Activated T-cell treated with anti-CD3 and anti-CD28 coated beads, Interleukin-2, amount 50 U/mL, for 4 hours (primary cell): ENCODE measurements at places on chromosomes 12 and 14. TPM values are rescaled to one million over a fixed set of nuclear protein-coding genes. Genes with fewer than 3 reads are reported as not detected.
A peak's percentile ranks its signal among the peaks of the same experiment; 100 is the strongest.

KLRF1 gene
- total RNA-seq, result not detected

TAS2R46 gene
- total RNA-seq, result 0.82 TPM

- DNase-seq, result no peak
Observed at GRCh38 chr14:50816395-50817047, 14.4 kb downstream of the NIN start.

- DNase-seq, result no peak
Observed at GRCh38 chr12:117005417-117006046, 93.7 kb downstream of the TESC start.

- peak; percentile 28 for DNase-seq
Observed at GRCh38 chr12:103924761-103925641, 5.2 kb upstream of the HSP90B1 start.

BEST3 gene
- not detected for total RNA-seq
